AG09309 (cell line): ENCODE measurements at places on chromosomes 7 and 10.
A peak's percentile ranks its signal among the peaks of the same experiment; 100 is the strongest.

DNA sequence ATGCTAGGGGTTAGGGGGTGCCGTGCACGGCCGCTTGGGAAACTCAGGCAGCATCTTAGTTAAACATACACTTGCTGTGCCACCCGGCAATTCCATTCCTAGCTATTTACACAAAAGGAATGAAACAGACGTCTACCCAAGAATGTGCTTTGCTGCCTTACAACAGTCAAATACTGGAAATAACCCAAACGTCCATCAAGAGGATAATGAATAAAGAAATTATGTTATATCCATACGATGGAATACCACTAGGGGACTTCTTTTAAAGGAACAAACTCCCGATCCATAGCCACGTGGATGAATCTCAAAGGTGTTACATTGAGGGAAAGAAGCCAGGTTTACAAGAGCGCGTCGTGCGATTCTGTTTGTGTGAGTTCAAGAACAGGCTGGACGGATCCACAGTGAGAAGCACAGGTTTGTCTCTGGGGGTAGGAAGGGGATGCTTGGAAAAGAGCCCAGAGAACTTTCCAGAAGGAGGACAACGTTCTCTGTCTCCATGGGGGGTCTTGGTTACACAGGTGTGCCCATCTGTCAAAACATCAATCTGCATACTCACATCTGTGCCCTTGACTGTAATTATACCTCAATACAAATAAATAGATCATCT, 41.8 kb downstream of the STK32C start:
- DNase-seq, result no peak

DNA sequence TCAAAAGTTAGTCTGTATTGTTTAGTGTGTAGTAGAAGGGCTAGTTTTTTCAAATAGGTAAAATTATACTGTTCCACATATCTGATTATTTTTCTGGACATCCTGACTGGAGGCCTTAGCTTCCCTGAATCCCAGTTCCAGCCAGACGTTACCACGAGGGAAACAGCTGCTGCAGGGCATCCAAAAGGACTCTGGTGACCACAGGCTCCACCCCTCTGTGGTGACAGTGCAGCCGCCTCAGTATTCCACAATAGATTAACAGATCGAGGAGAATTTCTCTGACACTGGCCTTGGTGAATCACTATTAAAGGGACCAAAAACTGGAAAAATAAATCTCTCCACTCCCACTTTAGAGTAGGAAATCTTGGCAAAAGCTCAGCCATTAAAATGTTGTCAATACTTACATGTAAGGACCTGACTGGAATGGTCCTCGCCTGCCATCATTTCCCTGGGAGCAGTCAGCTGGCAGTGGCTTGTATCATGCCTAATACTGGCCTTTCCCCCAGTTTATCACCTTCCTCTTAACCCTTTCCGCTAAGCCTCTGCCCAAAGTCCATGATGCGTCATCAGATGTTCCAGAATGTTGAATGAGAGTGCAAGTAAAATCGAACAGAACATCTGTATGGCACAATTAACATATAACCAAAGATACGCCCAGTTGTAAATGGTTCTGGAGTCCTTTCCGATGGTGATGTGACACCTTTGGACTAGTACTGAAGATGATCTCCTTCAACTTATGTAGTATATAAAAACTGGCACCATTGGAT, 31.6 kb downstream of the ENO4 start:
- DNase-seq, result no peak

DNA sequence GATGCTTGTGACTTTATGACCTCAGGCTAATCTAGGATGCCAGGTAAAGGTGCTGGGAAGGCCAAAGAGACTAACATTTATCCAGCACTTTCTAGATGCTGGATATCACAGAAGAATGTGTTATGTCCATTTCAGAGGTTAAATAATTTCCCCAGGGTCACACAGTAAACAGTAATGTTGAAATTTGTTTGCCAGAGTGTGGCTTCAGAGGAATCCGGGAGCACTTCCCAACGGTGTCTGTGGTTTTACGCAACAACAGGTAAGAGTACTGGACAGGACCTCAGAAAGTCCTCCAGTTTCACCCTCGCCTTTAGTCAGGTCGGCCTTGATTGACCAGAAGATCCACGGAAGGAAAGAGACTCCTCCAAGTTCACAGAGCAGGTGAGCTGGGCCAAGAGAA, 1.7 kb downstream of the SHTN1 start:
- DNase-seq, result no peak

DNA sequence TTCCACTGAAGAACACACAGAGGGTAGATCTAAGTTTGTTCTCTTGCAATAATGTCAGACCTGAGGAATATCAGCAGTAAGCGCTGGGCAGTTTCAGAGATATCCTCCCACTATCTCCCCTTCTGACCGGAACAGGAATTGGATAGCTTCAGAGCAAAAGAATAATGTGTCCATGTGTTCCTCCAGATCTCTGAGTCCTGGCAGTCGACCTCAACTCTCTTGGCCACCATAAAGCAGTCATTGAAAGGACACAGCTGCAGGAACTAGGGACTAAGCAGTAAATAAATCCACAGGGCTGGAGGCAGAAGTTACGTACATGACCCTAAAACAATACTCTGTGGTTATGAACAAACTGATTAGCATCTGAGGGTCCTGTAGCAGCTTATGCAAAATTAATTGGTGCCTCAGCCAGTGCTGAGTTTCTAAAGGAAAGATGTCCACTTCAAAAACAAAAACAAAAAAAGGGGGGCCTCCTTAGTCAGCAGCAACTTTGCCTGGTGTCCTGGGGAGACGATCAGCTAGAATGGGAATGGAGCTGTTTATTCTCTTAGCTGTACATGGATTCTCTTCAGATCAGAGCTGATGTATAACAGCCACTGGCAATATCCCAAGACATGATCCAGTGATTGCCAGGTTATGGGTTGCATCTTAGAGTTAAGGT, 6.4 kb upstream of the PRTFDC1 start:
- no peak for DNase-seq

DNA sequence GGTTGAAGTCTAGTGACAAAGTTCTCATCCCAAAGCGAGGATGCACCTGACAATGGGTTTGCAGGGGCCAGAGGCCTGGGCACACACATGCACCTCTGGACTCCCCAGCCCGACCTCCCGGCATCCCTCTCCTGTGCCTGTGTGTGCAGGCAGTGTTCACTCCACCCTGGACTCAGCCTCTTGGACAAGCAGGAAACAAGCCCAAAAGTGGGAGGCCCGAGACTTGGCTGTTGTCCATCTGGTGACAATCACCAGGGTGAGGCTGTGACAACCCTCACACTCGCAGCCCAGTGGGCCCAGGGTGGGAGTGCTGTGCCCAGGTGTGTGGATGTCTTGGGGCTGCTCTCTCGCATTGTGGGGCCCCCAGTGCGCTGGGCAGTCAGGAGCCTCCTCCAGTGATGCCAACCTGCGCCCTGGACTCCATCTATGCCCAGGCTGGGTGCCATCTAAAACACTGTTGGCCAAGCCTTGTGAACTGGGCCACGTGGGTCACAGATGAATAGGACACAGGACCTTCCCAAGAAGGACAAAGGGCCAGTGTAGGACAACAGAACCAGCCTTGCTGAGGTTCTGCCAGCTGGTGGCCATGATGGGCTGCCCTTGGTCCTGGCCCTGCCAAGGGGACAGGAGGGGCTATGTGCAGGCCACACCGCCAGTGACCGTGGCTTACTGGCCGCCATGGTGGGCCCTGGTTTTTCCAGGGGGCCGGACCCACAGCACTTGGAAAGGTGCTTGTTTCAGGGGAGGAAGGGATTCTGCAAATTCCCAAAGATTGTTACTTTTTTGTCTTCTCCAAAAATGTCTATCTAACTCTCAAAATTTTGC, 144.3 kb downstream of the TCERG1L start:
- no peak for DNase-seq

DNA sequence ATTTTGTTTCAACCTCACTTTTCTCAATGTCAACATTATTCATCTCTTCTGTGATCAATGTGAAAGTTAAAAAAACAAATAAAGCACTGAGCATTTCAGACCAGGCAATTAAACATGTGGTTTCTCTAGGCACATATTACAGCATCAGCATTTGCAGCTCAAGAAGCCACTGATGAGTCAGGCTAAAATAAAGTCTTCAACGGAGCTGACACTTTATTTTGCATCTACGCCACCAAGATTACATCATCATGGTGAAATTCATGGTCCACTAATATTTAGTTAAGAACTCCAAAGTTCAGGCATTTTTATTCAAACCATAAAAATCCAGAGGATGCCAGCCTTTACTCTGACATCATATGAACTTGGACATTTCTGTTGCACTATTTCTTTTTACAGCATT, 33.0 kb downstream of the MAGI2 start:
- peak; percentile 94 for DNase-seq

DNA sequence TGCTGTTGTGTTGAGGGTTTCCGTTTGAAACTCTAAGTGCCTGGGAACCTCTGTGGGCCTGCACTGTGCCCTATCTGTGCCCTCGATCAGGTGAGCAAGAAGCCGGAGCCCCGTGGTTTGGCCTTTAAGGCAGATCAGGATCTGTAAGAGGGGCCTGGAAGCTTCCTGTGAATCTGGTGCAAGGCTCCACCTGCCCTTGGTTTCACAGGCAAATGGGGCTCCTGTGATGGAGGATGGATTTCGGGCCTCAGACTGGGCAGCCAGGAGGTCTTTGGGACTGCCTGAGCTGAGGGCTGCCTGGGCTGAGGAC, 21.6 kb downstream of the SCART1 start:
- no peak for DNase-seq

DNA sequence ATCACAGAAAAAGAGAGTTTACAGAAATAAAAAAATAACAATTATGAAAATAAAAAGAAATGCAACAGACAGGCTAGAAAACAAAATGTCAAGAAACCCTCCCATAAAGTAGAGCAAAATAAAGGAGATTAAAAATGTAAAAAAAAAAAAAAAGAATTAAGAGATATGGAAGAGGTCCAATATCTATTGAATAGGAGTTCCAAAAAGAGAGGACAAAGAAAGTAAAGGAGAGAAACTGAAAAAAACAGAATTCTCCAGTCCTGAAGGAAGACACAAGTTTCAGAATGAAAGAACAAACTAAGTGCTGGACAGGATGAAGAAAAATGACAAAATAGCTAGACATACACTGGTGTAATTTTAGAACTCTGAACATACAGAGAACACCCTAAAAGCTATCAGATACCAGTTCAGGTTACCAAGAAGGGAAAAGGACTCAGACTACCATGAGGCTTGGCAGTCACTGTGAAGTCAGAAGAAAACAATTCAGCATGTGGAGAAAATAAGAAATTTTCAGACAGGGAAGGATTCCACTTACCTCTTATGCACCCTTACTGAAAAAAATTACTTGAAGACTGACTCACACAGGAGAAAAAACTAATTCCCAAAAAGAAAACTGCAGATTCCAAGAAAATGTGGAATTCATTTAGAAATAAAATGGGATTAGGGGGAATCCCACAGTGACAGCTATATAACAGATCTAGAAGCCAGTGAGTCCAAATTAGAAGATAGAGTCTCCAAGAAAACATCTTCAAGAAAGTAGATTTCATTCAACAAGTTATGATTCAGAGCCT, 40.4 kb upstream of the ABLIM1 start:
- no peak for DNase-seq

DNA sequence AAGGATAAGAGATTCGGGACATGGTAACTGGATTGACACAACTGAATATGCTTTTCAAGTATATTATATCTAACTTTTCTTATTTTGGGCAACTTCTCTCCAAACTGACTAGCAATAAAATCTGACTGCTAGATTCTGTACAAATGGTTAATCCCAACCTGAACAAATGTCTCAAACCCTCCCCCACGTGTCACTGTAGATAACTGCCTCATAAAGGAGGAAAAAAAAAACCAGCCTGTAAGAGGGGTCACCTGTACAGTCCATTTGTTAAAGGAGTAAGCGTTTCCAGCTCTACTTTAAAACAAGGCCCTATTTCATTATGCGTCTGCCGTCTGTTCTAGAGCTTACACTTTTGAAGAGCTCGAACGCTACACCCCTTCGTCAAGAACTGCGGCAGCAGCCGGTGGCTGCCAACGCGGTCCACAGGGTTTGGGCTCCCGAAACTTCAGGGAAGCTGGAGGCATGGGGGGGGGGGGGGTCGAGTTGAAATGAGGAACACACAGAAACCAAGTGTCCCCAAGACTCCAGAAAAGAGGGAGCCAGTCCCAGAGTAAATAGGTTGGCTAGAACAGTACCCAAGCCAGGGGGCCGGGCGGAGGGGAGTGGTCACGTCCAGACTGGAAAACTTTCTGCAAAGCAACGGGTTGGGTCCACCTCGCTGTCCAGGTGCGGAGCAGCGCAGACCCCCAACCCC, 492 bp downstream of the COG5 start:
- DNase-seq, result no peak

GRCh38 chr7:148537435-148537834, 53.1 kb upstream of the C7orf33 start:
- DNase-seq, result no peak

DNA sequence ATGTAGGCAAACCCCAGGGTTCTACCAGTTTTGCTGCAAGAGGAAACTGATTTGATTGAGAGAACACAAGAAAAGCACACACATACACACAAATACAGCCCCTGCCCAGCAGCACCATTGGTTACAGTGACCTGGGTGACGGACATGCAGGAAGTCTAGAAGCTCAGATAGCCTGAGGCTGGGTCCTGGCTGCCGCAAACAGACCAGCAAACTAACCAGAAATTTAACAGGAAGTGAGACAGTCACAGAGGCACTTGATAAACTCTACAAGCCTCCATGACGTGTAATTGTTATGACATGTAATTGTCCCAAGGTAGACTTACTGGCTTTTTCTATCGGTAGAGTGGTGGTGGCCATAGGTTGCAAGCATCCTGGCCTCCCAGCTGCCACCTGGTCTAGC, 58.9 kb downstream of the PRKAR2B start:
- no peak for DNase-seq

DNA sequence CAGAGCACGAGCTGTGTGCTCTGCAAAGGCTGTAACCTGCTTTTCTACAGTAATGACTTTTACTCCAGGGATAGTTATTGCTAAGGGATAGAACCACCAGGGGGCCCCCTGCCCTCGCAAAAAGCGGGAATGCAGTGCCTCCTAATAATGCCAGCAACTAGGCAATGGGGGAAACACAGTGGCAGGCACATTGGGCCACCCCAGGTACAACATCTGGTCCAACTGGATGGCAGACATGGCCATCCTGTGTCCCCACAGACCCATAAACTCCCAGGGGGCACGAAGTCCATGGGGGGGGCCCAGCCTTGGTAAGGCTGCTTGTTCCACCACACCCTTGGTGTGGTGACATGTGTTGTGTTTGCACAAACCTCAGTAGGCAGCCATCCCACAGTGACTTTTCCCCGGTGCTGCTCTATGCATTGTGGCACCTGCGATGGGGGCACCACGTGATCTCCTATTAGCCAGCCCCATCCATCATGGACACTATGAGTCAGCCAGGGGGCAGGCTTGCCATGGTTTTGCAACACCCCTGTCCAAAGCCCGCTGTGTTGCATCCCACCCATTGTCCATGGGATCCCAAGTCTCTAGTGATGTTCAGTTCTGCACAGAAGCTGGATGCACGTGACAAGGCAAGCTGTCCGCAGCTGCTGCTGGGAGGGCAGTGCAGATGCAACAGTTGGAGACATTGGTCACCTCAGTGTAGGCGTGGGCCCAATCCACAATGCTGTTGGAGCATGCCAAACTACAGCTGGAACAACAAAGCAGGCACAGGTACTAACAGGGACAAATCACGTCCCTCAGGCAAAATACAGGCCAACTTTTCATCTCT, 84.0 kb downstream of the ANLN start:
- no peak for DNase-seq
